ENCODE measurements at places on chromosomes 6 and 20.

GRCh38 chr6:99563056-99563723, 5.3 kb downstream of the CCNC start:
- no peak for DNase-seq

DNA sequence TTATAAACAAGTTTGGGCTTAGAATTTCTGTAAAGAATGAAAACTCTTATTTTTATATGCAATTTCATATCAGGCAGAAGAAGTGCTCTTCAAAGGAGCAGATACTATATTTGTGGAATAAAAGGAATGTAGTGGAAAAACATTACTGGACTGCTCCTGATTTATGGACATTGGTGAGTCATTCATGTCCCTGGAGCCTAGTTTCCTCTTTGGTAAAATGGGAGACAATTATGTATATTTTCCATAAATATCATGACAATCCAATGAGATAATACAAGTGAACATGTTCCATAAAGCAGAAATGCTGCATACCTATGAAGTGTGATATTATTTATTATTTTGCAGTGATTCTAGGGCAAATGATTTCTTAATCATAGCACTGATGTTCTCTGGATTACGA, 445.8 kb upstream of the CITED2 start:
- DNase-seq: no peak

- no peak for DNase-seq
These were observed 53.9 kb downstream of the PREX1 start for GRCh38 chr20:48773837-48774418.

DNA sequence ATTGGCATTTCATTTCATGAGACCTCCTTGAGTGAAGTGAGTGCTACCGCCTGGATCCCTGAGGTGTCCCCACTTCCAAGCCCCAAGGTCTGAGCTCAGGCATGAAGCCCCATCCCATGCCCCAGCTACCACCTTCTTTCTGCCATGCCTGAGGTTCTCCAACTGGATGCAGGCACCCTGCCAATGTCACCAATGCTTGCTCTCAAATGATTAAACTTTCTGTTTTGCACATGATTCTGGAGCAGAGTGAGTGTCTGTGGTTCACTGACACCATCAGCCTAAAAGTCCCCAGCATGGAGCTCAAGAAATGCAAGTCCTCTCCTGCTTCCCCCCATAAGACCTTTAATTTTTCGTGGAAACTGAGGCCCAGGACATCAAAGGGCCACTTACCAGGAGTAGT, 43.7 kb upstream of the BPIFA2 start:
- no peak for DNase-seq

Data from stimulated activated CD4-positive, alpha-beta T cell treated with anti-CD3 and anti-CD28 coated beads, TNF-alpha, amount 100 ng/mL, for 48 hours (primary cell).